ENCODE measurements at places on chromosomes 11 and 22.

GRCh38 chr11:8389029-8389996 lies 125.6 kb upstream of the LMO1 start:
- no peak for DNase-seq

DNA sequence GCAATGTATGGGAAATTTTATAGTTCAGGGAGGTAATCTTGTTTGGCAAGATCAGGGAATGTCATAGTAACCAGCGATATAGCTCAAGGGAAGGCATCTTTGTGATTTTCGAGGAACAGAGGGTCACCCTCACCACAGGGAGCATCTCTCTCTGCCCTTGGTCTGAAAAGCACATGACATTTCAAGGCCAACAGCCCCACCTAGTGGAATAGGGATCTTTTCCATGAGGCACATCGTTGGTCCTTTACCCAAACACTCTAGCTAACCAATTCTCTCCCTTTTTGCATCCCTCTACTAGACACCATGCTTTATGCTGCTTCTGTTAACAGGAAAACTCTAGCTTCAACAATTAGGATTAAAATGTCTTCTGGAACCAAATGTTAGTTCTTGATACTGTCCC lies 179.0 kb downstream of the GRM5 start:
- peak; percentile 20 for DNase-seq

- DNase-seq = no peak
These were observed 6.0 kb upstream of the F2 start for GRCh38 chr11:46712874-46713576.

DNA sequence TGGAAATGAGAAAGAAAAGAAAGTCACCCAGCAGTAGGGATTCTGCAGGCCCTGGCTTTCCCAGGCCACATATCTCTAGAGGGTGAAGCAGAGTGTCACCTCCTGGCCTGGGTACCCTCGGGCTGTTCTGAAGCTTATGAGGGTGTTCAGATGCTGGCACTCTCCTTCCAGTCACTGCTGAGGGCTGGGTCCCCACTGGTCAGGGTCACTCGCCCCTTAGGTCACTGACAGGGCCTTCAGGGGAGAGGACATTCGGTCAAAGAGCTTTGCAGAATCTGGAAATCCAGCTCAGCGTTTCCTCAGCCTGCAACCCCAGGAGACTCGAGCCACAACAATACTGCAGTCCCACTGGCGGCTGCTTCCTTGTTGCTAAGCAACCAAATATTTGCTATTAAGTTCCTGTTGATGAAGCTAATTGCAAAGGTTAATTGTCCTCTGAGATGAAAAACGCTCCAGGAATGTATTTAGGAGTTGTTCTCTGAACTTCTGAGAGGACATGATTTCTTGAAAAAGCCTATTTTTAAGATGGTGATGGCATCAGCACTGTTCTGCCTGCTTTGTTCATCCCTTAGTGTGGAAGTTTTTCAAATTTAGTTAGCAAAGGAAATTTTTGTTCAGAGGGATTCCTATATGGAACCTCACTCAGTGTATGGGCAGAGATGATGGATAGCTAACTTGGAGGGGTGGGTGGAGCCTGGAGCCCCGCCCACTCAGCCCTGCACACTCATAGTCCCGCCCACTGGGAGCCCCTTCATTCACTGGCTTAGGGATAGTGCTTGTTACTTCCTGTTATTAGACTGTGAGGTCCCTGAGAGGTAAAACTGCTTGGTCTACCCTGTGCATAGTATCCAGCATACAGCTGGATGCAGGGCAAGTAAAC lies 109.2 kb downstream of the CSNK2A3 start:
- DNase-seq = peak; percentile 13

GRCh38 chr11:75490221-75491181 lies 35.2 kb downstream of the GDPD5 start:
- DNase-seq = peak; percentile 43

GRCh38 chr11:95387325-95387724 lies 156.3 kb upstream of the SESN3 start:
- DNase-seq = no peak

All from kidney glomerular epithelial cell (primary cell).